GM12892 (cell line): ENCODE measurements at places on chromosomes 16 and 17.

DNA sequence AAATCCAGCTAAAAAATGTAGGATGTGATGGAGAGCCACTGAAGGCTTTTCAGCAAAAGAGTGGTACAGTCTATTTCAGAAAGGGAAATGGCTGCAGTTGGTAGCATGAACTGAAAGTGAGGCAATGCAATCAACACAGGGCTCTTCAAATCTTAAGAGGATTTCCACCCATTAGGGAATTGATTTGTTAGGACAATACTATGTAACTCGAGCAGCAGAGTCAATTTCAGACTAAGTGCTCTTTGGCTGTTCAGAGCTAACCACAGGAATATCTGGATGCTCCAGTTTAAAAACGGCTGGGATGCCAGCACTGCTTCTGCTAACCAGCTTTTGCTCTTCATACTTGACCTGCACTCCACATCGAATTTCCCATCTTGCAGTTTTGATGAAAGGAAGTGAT, 24.6 kb downstream of the CACNG1 start:
- no peak for DNase-seq

DNA sequence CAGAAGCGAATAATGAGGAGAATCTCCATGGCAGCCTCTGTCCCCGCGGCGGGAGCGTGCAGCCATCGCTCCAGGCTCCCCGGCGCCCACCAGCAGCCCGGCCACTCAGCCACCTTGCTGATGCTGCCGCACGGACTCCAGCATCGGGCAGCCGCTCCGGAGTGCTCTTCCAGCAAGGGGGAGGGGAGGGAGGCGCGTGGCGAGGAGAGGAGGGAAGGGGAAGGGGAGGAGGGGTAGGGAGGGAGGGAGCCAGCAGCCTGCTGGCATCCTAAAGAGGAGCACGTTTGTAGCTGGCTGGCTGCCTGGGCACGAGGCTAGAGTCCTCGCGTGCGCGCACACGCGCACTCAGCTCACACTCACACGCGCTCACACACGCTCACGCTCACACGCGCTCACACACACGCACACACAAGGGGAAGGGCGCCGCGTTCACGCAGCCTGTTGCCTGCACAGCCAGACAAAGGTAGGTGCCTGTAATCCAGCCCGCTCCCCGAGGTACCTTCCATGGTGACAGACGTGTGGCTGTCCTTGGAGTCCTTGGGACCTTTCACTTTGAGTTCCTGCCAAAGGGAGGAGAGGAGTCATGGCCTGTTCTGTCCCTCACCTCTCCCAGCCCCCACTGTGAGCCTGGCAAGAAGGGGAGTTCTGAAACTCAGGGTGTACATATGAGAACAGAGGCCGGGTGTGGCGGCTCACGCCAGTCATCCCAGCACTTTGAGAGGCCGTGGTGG, 82.1 kb downstream of the TIMM22 start:
- no peak for DNase-seq

GRCh38 chr17:62597150-62597549, 30.3 kb upstream of the MRC2 start:
- no peak for DNase-seq

DNA sequence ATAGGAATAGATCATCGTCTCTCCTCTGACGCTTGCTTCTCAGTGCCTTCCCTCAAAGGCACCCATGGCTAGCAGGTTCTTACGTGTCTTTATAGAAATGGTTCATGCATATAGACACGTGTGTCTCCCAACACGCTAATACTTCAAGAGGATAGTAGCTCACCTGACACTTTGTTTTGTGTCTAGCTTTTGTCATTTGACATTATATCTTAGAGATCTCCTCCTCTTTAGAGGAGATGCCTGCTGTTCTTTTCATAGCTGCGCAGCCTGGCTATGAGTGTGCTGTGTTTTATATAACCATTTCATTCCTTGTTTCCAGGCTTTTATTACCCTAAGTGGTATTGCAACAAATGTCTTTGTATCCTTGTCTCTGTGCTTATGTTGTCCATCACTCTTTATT, 411.7 kb downstream of the CPPED1 start:
- no peak for DNase-seq

DNA sequence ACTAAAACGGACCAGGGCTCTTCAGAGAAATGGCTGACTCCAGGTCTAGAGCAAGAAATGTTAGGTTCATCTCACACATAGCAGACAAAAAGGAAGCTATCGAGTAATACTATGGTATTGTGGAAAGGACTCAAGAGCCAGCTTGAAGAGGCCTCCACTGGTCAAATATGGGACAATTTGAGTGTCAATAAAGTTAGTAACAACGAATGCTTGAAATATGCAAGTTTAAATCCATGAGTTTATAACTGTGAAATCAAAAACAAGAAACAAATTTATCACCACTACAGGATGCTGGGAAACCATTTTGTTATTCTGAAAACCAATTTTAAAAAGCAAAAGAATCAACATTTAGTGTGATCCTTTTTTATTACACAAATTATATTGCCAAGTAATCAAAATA, 50.4 kb upstream of the ANKFY1 start:
- DNase-seq = no peak

DNA sequence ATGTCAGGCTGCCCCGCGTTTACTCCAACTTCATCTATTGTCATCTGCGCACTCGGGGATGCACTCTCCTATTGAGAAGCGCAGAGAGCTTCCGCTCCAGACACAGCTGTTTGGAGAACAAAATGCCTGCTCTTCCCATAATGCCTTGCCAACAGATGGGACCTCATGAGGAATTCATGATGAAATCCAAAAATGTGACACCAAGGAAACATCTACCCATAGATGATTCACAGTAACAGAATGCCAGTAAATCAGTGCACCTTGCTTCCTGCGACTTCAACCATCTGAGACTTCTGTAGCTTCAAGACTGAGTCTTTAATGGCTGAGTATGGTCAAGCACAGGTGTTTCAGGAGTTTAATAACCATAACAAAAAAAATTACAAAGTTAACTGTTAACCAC, 1144.9 kb upstream of the GOT2 start:
- DNase-seq = no peak

GRCh38 chr16:67413978-67414911, 2.0 kb downstream of the ZDHHC1 start:
- DNase-seq = no peak

DNA sequence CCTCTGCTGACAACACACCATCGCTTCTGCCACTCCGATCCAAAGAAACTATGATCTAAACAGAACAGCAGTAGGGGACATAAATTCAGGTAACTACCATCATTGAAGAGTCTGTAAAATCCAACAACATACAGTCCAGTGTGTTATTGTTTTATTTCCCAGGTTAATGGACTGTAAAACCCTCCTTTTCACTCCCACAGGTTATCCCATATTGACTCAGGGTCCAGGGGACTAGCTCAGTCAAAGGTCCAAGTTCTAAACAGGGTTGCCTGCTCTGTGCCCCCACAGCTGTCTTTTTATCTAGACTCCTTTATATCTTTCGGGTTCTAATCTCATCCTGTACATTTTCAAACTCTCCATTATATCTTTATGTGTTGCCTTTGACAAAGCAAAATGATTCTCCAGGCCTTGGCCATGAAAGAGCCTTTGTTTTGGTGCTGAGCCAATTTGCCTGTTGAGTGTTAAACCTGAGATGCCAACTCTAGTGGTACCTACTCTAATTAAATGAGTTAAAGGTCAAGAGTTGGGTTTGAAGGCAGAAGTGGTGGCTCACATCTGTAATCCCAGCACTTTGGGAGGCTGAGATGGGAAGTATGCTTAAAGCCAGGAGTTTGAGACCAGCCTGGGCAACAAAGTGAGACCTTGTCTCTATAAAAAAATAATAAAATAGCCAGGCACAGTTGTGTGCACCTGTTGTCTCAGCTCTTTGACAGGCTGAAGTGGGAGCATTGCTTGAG, 80.5 kb downstream of the SNX11 start:
- no peak for DNase-seq

- DNase-seq = no peak
These were observed 38.5 kb downstream of the MSI2 start for GRCh38 chr17:57294629-57295501.

DNA sequence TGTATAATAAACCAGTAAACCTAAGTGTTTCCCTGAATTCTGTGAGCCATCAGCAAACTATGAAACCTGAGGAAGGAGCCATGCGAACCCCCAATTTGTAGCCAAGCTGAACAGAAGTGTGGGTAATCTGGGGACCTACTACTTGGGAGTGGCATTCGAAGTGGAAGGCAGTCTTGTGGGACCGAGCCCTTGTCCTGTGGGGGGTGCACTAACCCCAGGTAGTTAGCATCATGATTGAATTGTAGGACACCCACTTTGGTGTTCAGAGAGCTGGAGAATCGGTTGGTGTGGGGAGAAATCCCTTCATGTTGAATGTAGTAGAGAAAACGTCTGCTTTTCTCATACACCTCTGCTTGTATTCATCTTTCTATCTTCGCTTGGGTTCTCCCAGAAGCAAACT, 79.7 kb upstream of the CPHXL start:
- no peak for DNase-seq

- DNase-seq = no peak
These were observed 311.4 kb downstream of the SOX9 start for GRCh38 chr17:72432143-72432621.

GRCh38 chr17:16915752-16916556, 56.0 kb downstream of the TNFRSF13B start:
- peak; percentile 68 for DNase-seq

DNA sequence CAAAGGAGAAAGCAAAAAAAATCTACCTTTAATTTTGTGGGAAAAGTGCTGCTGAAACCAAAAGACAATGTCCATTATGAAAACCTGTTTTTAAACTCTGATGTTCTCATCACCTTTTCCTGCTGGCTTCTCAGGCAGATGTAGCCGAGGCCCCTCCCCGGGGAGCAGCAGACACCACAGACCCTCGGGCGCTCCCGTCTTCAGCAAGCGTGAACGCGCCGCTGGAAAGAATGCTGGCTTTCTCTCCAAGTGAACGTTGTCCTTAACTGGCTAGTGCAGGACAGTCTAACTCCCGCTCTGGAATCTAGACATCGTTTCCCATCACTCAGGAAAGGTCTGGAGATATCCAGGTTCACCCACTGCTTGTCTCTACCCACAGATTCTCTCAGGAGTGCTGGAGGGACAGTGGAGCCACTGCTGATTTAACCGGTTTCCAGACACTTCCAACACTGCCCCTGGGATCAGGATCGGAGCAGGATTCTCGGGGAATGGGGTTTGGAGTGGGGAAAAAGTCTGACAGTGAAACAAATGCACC, 211.2 kb downstream of the RBFOX3 start:
- no peak for DNase-seq

- no peak for DNase-seq
These were observed 5.7 kb downstream of the OR4D2 start for GRCh38 chr17:58172369-58173071.

- peak; percentile 95 for DNase-seq
These were observed at the start of gene KCNH4 for GRCh38 chr17:42180922-42181850. KCNH4 (minus strand) TSS chr17:42181142; CDS start chr17:42180945, 197 bp downstream.

DNA sequence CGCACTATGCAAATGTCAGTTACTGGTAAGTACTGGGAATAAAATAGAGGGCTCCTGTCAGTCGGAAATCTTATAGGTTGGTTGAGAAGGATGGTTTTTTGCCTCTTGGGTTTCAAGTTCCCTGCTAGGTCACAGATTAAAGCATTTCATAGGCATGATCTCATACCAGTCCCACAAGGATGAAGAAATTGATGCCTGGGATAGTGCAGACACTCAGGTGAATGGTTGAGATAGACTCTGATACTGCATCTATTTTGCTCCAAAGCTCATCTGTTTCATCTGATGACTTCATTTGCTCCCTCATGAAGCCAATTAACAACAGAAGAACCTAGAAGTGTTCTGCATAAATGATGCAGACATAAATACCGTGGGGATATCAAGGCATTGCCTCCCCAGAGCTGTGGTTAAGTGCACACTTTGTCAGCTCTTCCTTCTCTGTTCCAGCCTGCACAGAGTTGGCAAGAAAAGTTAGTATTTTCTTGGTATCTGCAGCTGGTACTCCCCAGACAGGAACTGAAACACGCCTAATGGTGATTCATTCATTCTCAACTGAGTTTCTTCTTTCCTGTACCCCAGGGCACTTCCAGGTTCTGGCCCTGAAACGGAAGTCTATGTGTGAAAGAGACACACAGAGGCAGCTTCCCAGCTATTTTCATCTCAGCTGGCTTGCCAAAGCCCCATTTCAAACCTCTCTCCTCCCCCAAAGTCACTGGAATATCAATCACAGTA, 418.3 kb upstream of the SALL1 start:
- DNase-seq = no peak

DNA sequence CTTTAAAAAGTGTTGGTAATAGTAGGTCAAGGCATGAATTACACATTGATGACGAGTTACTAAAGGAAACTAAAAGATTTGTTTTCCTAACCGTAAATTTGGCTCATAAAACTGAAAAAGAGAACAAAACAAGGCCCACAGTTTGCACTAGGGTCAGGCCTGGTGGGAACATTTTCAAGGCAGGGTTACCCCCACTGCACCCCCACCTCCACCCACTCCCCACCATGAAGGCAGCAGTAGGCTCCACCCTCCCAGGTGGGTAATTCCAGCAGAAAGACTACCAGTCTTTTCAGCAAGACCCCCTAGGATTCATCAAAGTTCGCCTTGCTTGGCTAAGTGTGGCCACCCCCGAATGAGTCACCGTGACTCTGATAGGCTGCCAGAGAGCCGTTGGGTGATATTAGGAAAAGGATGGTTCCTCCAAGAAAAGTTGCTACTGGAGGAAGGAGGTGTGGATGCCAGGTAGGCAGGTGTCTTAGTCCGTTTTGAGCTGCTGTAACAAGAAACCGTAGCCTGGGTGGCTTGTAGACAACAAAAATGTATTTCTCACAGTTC, 8.6 kb downstream of the DNAAF1 start:
- DNase-seq = no peak

GRCh38 chr16:53768167-53768566, 64.2 kb downstream of the FTO start:
- no peak for DNase-seq

DNA sequence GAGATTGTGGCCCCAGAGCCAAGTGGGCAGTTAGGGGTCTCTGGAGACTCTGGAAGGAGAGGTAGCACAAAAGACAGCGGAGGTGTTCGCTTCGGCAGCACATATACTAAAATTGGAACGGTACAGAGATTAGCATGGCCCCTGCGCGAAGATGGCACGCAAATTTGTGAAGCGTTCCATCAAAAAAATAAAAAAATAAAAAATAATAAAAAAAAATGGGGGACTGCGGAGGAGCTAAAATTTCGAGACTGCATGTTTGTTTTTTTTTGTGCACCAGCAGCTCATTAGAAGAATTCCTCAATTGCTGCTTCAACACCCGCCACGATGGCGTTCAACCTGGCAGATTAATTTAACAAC, 39.1 kb downstream of the IGF2BP1 start:
- DNase-seq = no peak

DNA sequence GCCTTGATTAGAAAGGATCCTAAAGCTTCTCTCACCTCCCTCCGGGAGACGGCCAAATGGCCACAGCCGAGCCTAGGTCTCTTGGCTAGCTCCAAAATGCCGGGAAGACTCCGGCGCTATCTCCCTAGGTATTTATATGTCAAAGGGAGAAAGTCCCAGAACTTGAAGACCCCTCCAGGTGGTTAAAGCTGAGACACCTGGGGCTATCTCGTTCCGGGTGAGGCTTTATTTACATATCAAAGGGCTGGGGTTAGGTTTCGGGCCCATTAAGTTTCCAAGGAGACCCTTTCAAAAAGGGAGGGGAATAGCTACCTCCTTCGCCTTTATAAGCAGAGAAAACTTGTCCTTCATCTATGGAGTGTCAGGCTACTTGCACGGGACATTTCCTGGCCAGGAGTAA, 70.9 kb upstream of the KIFC3 start:
- DNase-seq = no peak

- DNase-seq = no peak
These were observed 98.7 kb downstream of the C16orf95 start for GRCh38 chr16:87218281-87219055.
